IMR-90 (cell line): ENCODE measurements at places on chromosomes 4 and X. TPM values are rescaled to one million over a fixed set of nuclear protein-coding genes. Genes with fewer than 3 reads are reported as not detected.

Gene SSX2B
- not detected in 2 replicates for total RNA-seq

Gene NPNT
- not detected in 2 replicates for total RNA-seq

Gene CACNA1F
- not detected in 2 replicates for total RNA-seq

Gene BST1
- 5.3 and 6.6 TPM in 2 replicates for total RNA-seq

Gene VEGFC
- total RNA-seq, result 22.9 and 26.9 TPM in 2 replicates

Gene JCHAIN
- total RNA-seq, result 0.72 and 0.83 TPM in 2 replicates

Gene CT55
- not detected in 2 replicates for total RNA-seq

Gene SMS
- total RNA-seq, result 230 and 439 TPM in 2 replicates

Gene FAM156B
- 15.6 and 17.9 TPM in 2 replicates for total RNA-seq

Gene JADE3
- 4.4 and 4.7 TPM in 2 replicates for total RNA-seq

Gene APLN
- under 0.01 and 0.18 TPM in 2 replicates for total RNA-seq

Gene ATOH1
- total RNA-seq, result not detected in 2 replicates

Gene LRPAP1
- total RNA-seq, result 114 and 135 TPM in 2 replicates

Gene NHS
- 0.83 and 0.90 TPM in 2 replicates for total RNA-seq

Gene HPGD
- total RNA-seq, result not detected in 2 replicates

Gene MND1
- 0.36 and 3.3 TPM in 2 replicates for total RNA-seq

Gene LONRF3
- not detected in 2 replicates for total RNA-seq

Gene AFF2
- 0.72 and 0.83 TPM in 2 replicates for total RNA-seq

Gene BMX
- not detected in 2 replicates for total RNA-seq

Gene CORIN
- total RNA-seq, result 15.6 and 20.3 TPM in 2 replicates

Gene PAGE4
- total RNA-seq, result not detected in 2 replicates

Gene PABPC1L2B
- not detected in 2 replicates for total RNA-seq

Gene CT47B1
- total RNA-seq, result not detected in 2 replicates

Gene GSPT2
- 5.9 and 8.3 TPM in 2 replicates for total RNA-seq

Gene CHRDL1
- 0.28 and 0.36 TPM in 2 replicates for total RNA-seq

Gene MAOA
- total RNA-seq, result 0.36 and 0.56 TPM in 2 replicates

Gene AWAT2
- total RNA-seq, result under 0.01 TPM in 1 of 2 replicates, not detected in the other

Gene ADGRL3
- 2.2 and 2.5 TPM in 2 replicates for total RNA-seq

Gene SMIM10L2A
- under 0.01 TPM in 2 replicates for total RNA-seq

Gene CXorf38
- total RNA-seq, result 9.9 and 10.0 TPM in 2 replicates

Gene ADH1C
- not detected in 2 replicates for total RNA-seq

Gene PF4V1
- not detected in 2 replicates for total RNA-seq

Gene HELT
- not detected in 2 replicates for total RNA-seq

Gene GAGE13
- total RNA-seq, result not detected in 2 replicates

Gene NDST4
- not detected in 2 replicates for total RNA-seq

Gene ADH4
- total RNA-seq, result not detected in 2 replicates

Gene CABS1
- not detected in 2 replicates for total RNA-seq

Gene RPS6KA6
- 6.8 and 9.4 TPM in 2 replicates for total RNA-seq

Gene TCEANC
- total RNA-seq, result 1.4 and 2.5 TPM in 2 replicates

Gene PCDH19
- total RNA-seq, result not detected in 2 replicates

Gene EREG
- 0.36 and 1.1 TPM in 2 replicates for total RNA-seq

Gene EVC
- total RNA-seq, result 15.3 and 16.8 TPM in 2 replicates

Gene SFRP2
- total RNA-seq, result not detected in 2 replicates

Gene POU4F2
- not detected in 2 replicates for total RNA-seq

Gene KCNE5
- total RNA-seq, result 0.18 and 0.28 TPM in 2 replicates

Gene RAI2
- total RNA-seq, result not detected in 2 replicates

Gene OCRL
- total RNA-seq, result 18.9 and 20.6 TPM in 2 replicates

Gene GLOD5
- total RNA-seq, result not detected in 2 replicates

Gene SH3D19
- total RNA-seq, result 27.2 and 29.7 TPM in 2 replicates

Gene ZCCHC18
- total RNA-seq, result 0.36 and 0.83 TPM in 2 replicates

Gene VCX3A
- total RNA-seq, result not detected in 2 replicates

Gene CYTL1
- 1.3 and 1.4 TPM in 2 replicates for total RNA-seq

Gene AKAP14
- total RNA-seq, result not detected in 2 replicates

Gene SPANXA1
- total RNA-seq, result not detected in 2 replicates
